ENCODE measurements at places on chromosomes 3 and 15.

DNA sequence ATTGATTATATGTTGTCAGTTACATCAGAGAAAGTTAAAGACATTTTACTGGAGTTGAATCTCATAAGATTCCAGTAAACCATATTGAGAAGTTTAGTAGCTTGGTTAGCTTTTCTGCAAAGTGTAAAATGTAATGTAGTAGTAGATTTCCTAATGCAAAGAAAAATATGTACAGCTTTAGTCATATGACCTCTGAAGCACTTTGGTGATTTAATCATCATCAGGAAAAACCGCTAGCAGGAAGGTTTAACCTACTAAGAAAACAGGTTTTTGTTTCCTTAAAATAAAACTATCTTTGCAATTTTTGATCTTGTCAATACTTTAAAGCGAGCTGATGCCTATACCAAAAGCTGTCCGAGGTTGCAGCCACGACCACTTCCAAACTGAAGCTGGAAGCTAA, 364.6 kb upstream of the ZNF385D start:
- DNase-seq, result no peak

- DNase-seq, result no peak
These were observed 483.9 kb downstream of the RBMS3 start for GRCh38 chr3:29764603-29765254.

DNA sequence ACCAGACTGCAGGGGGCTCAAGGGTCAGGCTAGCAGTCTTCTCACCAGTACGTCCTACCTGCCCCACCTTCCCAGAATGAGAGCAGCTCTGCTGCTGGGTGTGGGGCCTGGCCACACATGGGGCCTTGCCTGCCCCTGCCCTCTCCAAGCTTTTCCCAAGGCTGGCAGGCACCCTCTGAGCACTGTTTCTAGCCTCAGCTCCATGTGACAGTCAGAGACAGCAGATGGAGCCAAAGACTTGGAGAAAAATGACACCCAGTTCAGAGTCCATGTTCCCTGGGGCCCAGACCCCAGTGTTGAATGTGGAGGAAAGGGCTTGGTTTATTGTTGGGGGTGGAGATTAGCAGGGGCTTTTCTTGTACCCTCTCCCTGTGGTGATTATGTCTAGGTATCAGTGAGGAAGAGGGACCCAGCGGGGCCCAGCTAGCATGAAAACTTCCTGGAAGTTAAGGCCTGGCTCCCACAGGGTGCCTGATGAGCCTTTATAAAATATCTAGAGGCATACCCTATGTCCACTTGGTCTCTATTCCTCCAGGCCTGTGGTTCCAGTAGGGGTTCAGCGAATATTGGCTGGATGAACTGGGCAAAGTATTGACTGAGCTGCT, 153.8 kb downstream of the EEFSEC start:
- DNase-seq, result no peak

GRCh38 chr15:22954798-22955543, 25.2 kb downstream of the CYFIP1 start:
- DNase-seq, result no peak

GRCh38 chr3:116394365-116394764, 50.9 kb downstream of the LSAMP start:
- no peak for DNase-seq

DNA sequence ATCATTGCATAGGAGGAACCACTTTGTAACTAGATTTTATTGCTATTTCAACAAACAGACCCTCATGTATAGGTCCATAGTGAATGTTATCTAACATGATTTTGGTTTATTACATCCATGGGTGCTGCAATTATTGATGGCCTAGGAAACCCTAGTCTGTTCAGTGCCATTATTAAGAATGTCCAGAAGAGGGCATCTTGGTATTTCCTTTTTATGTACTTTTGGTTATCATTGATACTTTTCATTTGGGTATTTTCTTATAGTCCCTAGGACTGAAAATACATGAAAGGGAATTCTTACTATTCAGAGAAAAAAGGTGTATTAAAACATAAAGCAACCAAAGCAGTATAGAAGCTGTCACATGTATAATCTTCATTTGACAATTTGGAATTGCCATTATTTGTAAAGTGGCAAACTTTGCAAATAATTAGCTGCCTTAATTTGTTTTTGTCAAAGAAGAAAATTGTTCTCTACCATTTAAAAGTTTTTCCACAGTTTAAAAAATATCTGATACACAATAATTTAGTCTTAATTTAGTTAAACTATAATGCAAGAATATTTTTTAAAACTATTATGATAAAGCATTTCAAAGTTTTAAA, 48.7 kb downstream of the CNOT10 start:
- DNase-seq, result no peak

GRCh38 chr15:45132844-45133560, 3.2 kb downstream of the DUOX1 start:
- DNase-seq, result no peak

DNA sequence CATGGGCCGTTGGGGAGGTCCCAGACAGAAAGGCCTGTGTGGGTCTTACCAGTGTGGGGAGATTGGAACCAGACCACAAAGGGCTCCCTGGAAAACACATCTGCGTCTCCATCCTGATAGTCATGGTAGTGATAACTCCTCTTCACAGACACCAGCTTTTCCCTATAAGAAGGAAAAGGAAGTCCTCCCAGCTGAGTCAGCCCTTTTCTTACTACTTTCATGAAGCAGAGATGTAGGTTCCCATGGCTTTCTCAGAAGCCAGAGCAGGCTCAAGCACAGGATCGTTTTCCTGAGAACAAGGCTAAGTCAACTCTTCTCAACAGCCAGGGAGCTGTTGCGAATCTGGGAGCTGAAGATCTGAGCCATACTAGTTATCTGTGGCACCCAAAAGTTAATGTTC, 6.1 kb downstream of the DNASE1L3 start:
- DNase-seq, result no peak

- DNase-seq, result no peak
These were observed 99.0 kb upstream of the KCNMB2 start for GRCh38 chr3:178437236-178437635.

DNA sequence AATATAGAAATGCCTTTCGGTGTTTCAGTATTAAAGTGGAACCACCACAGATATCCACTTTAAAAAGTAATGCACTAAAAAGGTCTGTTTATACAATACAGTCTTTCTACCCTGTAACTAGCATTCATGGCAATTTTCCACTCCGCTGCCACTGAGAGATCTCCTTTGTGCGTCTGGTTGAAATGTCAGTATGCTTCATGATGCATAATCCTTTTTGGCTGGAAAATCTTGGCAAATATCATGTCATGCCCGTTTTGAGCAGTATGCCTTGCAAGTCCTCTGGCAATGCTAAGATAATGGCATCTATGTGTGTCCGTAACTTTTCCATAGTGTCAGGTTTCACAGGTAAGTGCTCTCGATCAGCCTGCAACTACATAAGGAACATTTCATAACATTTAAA, 30.8 kb upstream of the ARF4 start:
- no peak for DNase-seq

DNA sequence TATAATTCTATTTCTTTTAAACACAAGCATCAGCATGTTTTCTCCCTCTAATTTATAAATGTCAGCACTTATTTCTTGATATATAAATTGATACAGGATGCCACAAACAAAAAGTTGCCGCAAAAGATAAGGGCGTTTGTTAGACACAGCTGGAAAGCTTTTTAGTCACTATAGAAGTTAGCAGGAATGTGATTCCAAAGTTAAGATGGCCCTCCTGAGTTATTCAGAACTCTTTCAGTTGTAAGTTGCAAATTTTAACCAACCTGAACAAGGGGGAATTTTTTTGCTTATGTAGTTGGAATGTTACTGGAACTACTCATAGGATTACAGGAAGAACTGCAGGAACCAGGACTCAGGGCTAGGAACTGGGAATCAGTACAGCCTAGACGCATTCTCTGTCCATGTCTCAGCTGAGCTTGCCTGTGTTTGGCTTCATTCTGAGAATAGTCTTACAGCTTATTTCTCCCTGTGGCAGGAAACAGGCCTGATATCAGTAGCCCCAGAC, 166.3 kb downstream of the VGLL4 start:
- DNase-seq, result no peak

DNA sequence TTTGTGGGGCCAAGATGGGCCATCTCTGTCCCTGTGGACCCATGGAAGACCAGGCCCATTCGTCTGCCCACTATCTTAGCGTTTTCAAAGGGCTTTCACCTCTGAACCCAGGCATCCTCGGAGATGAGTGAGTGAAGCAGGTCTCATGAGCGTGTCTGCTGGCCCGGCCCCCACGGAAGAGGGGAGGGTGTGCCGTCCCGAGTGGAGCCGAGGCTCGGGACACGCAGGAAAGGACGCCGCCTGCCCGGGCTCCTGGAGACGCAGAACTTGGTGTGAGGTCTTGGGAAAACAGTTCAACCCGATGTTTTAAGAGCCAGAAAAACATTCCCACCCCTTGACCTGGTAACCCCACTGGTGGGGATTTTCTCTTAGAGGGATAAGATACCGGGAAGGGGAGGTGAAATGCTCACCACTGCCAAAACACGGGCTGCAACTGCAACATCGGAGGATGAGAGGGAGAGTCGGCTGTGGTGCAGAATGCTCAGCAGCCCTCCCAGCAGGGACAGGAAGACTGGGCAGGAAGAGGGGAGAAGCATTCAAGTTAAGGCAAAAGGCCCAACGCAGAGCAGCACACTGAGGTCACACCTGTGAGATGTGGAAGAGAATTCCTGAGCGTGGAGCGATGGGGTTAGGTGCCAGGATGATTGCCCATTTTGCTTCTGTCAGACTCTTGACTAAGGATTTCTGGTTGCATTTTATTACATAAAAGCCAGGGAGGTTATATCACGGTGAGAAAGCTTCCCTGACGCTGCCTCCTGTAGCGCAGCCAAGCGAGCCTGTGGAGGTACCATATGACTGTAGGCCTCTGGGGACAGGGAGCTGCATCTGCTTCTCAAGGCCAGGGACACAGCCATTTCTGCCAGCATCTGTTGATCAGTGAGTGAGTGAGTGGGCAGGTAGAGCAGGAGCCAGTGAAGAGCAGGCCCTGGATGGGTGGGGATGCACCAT, 14.1 kb upstream of the STAB1 start:
- DNase-seq, result no peak

GRCh38 chr15:54506977-54507524, 528.8 kb downstream of the UNC13C start:
- no peak for DNase-seq

DNA sequence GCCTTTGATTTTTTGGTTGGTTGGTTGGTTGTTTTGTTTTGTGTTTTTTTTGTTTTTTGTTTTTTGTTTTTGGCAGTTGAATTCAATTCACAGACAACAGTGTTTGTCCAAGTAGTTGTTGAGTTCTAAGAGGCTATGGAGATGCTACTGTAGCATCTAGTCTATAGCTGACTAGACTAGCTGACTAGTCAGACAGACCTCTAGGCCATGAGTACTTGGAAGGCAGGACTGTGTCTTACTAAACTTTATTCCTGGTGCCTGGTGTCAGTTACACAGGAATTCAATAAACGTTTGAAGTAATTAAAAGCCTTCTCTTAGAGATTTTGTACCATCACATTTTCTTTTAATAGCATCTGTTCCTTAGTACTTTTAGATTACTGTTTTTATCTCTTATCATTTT, 35.7 kb downstream of the RNF13 start:
- no peak for DNase-seq

GRCh38 chr3:33063651-33064051, 33.3 kb downstream of the GLB1 start:
- peak; percentile 50 for DNase-seq

DNA sequence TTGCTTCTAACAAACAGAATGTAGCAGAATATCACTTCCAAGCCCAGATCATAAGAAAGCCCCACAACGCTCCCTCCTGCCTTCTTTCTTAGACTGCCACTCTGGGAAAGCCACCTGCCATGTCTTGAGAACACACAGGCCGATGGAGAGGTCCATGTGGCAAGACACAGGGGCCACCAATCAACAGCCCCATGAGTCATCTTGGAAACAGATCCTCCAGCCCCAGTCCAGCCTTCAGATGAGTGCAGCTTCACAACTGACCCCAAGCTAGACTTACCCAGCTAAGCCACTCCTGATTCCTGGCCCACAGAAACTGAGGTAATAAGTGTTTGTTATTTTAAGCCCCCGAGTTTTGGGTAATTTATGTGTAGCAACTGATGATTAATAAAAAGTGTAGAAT, 39.7 kb downstream of the PTH1R start:
- DNase-seq, result no peak

GRCh38 chr3:116440196-116440595, 5.1 kb downstream of the LSAMP start:
- no peak for DNase-seq

GRCh38 chr3:70816346-70816745, 503.9 kb upstream of the MDFIC2 start:
- no peak for DNase-seq

- DNase-seq, result no peak
These were observed 392.3 kb downstream of the FEZF2 start for GRCh38 chr3:61981060-61981459.

GRCh38 chr3:109325109-109325508, 8.8 kb upstream of the DPPA2 start:
- DNase-seq, result no peak

- DNase-seq, result peak; percentile 22
These were observed 3.1 kb downstream of the KAT2B start for GRCh38 chr3:20043396-20043795.

GRCh38 chr3:170049146-170050000, 11.6 kb downstream of the GPR160 start:
- no peak for DNase-seq

DNA sequence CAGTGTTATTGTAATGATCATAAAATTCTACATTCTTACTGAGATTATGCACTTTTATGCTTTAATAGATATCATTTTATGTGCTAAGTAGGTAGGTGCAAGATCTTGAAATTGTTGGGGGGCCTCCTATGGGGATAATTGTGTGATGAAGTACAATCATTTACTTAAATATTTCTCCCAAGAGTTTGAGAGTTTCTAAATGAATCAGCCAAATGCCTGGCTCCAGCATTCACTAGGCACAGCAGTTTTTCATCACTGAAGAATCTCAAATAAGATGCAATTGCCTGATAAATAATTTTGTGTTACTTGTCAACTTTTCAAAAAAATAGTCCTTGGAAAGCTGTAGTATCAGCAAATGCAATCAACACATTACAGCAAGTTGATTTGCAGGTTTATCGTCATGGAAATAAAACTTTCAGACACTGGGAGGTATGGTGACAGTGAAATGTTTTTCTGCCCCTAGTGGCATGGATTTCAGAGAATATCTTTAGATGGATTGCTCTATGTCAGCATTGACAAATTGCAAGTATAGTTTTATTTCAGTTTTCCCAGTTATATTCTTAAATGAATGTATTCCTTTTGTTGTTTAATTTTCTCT, 167.1 kb downstream of the NEK11 start:
- no peak for DNase-seq

All from stimulated activated CD4-positive, alpha-beta T cell treated with anti-CD3 and anti-CD28 coated beads, Interleukin-12 subunit alpha, Interleukin-12 subunit beta, amount 100 ng/mL, for 4 hours (primary cell).